ENCODE measurements at places on chromosomes 5 and 9.

DNA sequence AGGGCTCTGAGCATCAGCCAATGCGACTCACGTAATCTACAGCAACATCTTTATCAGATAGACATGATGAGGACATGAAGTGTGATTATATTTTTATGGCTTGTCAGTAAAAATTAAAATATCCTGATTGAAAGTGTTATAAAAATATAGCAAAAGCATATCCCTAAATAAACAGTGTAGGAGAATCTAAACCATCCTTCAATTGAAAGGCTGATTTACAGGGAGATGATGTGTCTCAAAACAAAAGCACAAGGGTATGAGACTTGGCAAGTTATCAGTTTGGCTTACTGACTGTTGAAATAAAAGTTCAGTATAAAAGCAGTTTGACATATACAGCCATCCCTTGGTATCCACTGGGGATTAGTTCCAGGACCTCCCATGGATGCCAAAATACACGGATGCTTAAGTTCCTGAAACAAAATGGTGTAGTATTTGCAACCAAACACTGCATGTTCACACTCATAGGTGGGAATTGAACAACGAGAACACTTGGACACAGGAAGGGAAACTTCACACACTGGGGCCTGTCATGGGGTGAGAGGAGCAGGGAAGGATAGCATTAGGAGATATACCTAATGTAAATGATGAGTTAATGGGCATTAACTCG is 149.9 kb upstream of the MAP1B start:
- no peak for DNase-seq

- DNase-seq = no peak
Observed at GRCh38 chr9:114027863-114028465, 50.1 kb downstream of the AMBP start.

GRCh38 chr5:10354048-10354872 is 765 bp downstream of the MARCHF6 start:
- peak; percentile 41 for DNase-seq

- peak; percentile 11 for DNase-seq
Observed at GRCh38 chr9:72540348-72540873, 19.0 kb downstream of the TMC1 start.

DNA sequence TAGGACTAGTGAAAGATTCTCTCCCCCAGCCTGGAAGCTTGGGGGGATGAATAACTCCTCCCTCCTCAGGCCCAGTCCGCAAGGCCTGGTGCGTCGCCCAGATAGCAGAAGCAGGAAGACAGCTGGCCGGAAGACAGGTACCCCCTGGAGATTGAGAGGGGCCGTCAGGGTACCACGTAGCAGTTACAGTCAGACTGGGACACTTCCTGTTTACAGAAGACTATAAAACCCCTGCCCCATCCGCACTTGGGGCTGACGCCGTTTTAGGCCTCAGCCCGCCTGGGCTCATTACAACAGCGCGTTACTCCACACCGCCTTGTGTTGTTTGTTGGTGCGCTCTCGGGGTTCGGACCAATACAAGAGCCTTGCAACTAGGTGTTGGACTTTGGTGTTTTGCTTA is 15.4 kb downstream of the SEMA6A start:
- DNase-seq = no peak

DNA sequence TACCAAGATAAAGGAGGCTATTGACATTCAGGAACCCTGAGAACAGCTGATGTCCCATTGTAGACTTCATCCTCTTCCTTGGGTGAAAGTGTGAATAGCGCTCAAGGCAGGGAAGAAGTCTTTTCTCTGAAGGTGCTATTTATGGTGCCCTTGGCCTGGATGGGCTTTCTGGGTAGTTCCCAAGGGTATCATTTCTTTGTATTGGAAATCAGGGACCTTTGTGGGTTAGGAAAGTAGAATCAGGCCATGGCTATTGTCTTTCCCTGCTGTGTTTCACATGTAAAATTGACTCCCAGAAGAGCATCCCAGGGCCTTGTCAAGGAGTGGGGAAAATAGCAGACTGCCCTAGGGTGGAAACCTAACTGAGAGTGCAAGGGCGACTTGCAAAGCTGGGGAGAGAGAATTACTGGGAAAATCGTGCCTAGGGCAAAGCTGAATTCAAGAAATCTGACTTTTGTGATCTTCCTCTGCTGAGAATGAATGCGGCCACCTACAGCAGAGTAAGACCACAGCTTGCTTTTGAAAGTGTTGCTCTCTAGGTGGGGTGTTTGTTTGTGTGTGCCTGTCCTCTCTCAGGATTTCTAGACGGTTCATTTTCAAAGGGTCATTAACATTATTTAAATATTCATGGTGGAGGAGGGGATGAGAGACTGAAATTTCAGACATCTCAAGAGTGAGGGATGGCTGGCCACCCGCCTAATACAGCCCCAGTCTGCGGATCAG is 160.6 kb downstream of the C9orf152 start:
- no peak for DNase-seq

DNA sequence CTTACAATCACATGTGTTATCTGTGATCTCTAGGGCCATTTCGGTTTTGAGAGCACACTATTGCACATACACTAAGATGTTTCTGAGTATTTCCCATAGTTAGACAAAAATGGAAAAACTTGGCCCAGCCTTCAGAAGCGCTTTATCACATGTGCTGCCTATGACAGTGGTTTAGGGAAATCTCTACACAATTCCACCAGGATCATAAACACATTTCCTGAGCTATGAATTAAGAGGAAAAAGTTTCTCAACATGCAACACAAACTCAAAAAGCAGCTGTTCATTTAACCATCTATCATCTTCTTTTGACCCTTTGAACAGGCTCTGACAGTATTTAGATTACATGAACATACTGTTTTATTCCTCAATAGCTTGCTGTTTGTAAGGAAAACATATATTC is 15.1 kb downstream of the FGF1 start:
- DNase-seq = no peak

DNA sequence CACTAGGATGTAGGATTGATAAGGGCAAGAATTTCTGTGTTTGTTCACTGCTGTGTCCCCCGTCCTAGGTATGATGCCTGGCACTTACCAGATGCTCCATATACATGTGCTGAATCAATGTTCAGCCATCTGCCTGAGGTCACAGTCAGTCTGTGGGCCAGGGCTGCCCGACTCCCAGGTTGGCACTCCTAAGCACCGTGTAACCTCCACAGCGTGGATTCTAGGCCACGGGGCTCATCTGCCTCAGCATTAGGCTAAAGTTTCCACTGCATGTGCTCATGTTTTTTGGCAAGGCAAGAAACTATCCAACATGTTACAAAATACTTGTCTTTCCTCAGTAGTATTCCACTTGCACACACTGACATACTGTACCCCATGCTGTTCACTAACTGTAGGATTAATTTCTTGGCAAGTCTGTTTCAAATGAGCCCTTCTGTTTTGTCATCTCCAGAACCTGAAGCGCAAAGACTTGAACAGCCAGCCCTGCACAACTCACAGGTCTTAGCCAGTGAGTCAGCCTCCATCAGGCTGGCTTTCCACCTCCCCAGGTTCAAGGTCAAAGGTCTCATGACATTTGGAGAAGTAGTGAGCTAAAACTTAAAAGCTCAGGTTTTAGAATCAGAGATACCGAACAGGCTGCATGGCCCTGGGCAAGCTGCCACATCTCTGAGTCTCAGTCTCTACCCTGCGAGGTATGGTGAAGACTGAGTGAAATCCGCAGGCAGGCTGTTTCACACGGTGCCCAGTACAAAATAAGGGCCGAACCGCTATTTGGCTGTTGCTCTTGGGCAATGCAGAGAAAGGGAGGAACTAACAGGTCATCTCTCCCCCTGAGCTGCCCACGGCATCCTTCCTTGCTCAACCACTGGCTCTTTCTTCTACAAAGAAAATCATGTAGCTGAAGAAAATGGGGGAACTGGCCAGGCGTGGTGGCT is 7.2 kb downstream of the TOR1A start:
- DNase-seq = no peak

- peak; percentile 56 for DNase-seq
Observed at GRCh38 chr5:134371834-134372340, 518 bp downstream of the UBE2B start.
